ENCODE measurements at places on chromosomes 1 and 21. TPM values are rescaled to one million over a fixed set of nuclear protein-coding genes. Genes with fewer than 3 reads are reported as not detected.

- H3K27ac ChIP-seq, result peak overlapping the region; percentile 33
- DNase-seq, result no peak
- no peaks in the 10 kb centered on the region for H3K36me3 ChIP-seq
Measured at GRCh38 chr1:24340770-24341169, 21.6 kb downstream of the GRHL3 start.

DNA sequence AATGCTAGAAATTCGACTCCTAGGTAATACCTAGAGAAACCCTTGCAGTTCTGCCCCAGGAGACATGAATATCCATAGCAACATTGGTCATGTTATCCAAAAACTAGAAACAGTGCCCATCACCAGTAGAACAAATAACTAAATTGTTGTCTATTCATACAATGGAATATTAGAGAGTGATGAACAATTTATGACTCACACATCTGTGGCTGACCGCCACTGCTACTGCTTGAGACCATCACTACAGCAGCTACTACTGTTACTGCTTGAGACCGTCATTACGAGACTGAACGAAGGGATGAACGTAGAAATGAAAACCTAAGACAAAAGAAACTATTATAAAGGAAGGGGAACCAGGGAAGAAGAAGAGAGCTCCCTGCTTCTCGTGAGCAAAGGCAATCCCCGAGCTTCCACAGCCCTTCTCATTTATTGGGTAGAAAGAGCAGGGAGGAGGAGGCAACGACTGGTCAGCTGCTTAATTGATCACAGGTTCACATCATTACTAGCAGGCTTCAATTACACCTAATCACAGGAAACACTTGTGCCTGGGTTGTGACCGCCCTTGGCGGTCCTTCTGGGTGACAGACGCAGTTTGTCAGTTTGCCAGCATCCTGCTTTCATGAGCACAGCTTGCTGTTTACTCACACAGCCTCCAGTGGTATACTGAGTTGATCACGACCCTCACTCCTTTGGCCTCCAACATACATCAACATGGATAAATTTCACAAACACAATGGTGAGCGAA is 14.1 kb upstream of the PADI4 start:
- no peaks in the 10 kb centered on the region for H3K36me3 ChIP-seq
- H3K27me3 ChIP-seq, result no peaks in the 10 kb centered on the region

- peaks cover 81% of the 10 kb centered on the region for H3K4me1 ChIP-seq
- H3K36me3 ChIP-seq, result 0 out of 2 replicates have a peak, but pooled peaks cover 3% of the 10 kb centered on the region
- DNase-seq, result no peak
Measured at GRCh38 chr1:205517288-205517687, 12.8 kb downstream of the CDK18 start.

The DIO1 gene
- total RNA-seq, result not detected

- peaks cover 100% of the 10 kb centered on the region for H3K27me3 ChIP-seq
- peak overlapping the region; percentile 64 for H3K4me3 ChIP-seq
- H3K36me3 ChIP-seq, result no peaks in the 10 kb centered on the region
- no peak overlapping the region for H3K27ac ChIP-seq
Measured at GRCh38 chr21:36709868-36710728, 11.2 kb downstream of the SIM2 start.

DNA sequence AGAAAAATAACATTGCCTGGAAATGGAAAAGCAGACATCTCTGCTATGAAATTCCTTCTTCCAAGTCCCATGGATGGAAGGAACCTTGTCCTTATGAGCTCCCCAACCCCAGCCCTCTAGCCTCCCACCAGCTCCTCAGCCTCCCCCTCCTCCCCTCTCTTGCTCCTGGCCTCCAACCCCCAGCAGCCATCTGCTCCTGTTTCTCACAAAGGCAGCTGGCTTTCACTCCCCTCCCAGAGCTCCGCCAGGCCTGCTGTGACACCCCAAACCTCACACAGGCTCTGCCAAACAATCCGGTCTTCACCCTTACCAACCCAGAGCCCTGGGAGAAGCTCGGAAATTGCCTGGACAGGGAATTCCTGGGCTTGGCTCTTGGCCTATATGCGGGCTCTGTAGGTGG is 69.2 kb downstream of the KLHDC7A start:
- H3K27me3 ChIP-seq, result peaks cover 32% of the 10 kb centered on the region
- no peak overlapping the region for H3K27ac ChIP-seq
- peaks cover 19% of the 10 kb centered on the region for H3K4me1 ChIP-seq
- no peak for DNase-seq

GRCh38 chr1:175208773-175209492 is 16.4 kb upstream of the KIAA0040 start:
- H3K27ac ChIP-seq, result no peak overlapping the region
- no peak overlapping the region for H3K4me3 ChIP-seq
- no peak for DNase-seq
- H3K4me1 ChIP-seq, result no peaks in the 10 kb centered on the region
- H3K36me3 ChIP-seq, result no peaks in the 10 kb centered on the region

GRCh38 chr1:25573591-25573930 is 30.2 kb downstream of the LDLRAP1 start:
- no peak for DNase-seq
- no peaks in the 10 kb centered on the region for H3K36me3 ChIP-seq
- no peaks in the 10 kb centered on the region for H3K27me3 ChIP-seq
- H3K4me3 ChIP-seq, result no peak overlapping the region
- H3K4me1 ChIP-seq, result peaks cover 43% of the 10 kb centered on the region

DNA sequence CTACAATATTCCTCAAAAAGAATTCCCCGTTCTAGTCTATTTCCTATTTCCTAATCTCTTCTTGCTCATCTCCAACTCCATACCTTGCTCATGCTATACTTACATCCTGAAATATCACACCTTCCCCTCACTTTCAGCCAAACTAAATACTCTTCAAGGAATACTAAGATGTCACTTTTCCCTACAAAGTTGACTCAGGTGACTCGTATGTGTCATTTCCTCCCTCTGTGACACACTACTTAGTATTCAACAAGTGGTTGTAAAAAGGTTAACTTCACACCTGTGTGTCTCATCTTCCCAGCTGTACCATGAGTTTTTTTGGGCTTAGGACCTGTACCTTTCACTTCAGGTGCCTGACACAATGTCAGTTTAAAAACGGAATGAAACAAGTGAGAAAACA is 81.9 kb upstream of the LBR start:
- H3K27me3 ChIP-seq, result no peaks in the 10 kb centered on the region
- H3K27ac ChIP-seq, result peak overlapping the region; percentile 60
- H3K36me3 ChIP-seq, result peaks cover 39% of the 10 kb centered on the region
- no peak for DNase-seq

The ASTN1 gene
- 5.0 TPM for total RNA-seq

GRCh38 chr1:3924825-3925220 is 24.8 kb upstream of the C1orf174 start:
- H3K36me3 ChIP-seq, result peaks cover 69% of the 10 kb centered on the region
- H3K4me3 ChIP-seq, result no peak overlapping the region
- H3K27ac ChIP-seq, result no peak overlapping the region
- no peaks in the 10 kb centered on the region for H3K4me1 ChIP-seq
- no peak for DNase-seq

DNA sequence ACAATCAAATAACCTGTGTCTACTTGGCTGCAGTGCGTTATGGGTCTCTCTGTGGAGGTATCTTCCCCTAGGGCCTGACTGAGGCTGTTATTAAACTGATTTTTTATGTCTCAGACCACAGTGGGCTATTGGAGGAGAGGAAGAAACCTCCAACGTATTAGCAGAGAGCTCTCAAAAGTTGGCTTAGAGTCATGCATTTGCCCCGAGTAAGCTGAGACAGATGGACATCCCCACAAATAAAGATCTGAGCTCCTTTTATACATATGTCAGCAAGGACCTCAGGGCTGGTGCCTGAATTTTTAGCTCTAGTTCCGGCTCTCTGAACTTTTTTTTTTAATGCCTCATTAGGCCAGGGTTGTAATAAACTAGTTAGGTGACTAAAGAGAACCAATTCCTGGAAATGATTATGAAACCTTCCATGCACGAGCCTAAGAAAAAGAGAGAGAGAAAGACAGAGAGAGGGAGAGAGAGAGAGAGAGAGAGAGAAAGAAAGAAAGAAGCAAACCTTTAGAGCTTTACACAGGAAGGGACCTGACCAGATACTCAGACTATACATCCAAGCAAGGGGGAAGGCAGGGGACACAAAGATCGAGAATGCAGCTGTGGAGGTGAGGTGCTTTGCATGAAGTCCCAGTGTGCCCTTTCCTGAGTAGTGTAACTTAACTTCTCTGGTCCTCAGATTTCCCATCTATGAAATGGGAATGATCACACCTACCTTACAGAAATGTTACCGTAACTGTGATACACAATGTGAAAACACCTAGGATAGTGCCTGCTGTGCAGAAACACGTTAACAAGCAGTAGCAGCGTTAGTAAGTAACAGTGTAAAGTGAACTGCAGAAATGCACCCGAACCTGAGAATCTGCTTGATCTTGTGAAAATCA is 8.4 kb upstream of the PIGR start:
- no peaks in the 10 kb centered on the region for H3K36me3 ChIP-seq
- H3K27ac ChIP-seq, result no peak overlapping the region
- peaks cover 4% of the 10 kb centered on the region for H3K27me3 ChIP-seq
- H3K4me3 ChIP-seq, result no peak overlapping the region
- no peaks in the 10 kb centered on the region for H3K4me1 ChIP-seq

The COL24A1 gene
- total RNA-seq, result 1.0 TPM

The ATP13A2 gene
- total RNA-seq, result 93.1 TPM

GRCh38 chr1:64318428-64318827 is 115.0 kb downstream of the UBE2U start:
- H3K27ac ChIP-seq, result no peak overlapping the region
- no peak for DNase-seq
- H3K4me1 ChIP-seq, result peaks cover 22% of the 10 kb centered on the region
- H3K4me3 ChIP-seq, result no peak overlapping the region

The SHISAL2A gene
- 0.60 TPM for total RNA-seq

- H3K27ac ChIP-seq, result no peak overlapping the region
- H3K27me3 ChIP-seq, result no peaks in the 10 kb centered on the region
- no peak for DNase-seq
- no peaks in the 10 kb centered on the region for H3K36me3 ChIP-seq
- H3K4me3 ChIP-seq, result no peak overlapping the region
- no peaks in the 10 kb centered on the region for H3K4me1 ChIP-seq
Measured at GRCh38 chr1:43871181-43871910, 62.3 kb upstream of the ARTN start.

The ADGRL4 gene
- total RNA-seq, result 1.4 TPM

The SERTAD4 gene
- 2.7 TPM for total RNA-seq

- peaks cover 5% of the 10 kb centered on the region for H3K36me3 ChIP-seq
- H3K27me3 ChIP-seq, result no peaks in the 10 kb centered on the region
- no peak overlapping the region for H3K4me3 ChIP-seq
- H3K27ac ChIP-seq, result no peak overlapping the region
Measured at GRCh38 chr1:164953815-164954214, 394.8 kb downstream of the PBX1 start.

The MMEL1 gene
- total RNA-seq, result not detected

DNA sequence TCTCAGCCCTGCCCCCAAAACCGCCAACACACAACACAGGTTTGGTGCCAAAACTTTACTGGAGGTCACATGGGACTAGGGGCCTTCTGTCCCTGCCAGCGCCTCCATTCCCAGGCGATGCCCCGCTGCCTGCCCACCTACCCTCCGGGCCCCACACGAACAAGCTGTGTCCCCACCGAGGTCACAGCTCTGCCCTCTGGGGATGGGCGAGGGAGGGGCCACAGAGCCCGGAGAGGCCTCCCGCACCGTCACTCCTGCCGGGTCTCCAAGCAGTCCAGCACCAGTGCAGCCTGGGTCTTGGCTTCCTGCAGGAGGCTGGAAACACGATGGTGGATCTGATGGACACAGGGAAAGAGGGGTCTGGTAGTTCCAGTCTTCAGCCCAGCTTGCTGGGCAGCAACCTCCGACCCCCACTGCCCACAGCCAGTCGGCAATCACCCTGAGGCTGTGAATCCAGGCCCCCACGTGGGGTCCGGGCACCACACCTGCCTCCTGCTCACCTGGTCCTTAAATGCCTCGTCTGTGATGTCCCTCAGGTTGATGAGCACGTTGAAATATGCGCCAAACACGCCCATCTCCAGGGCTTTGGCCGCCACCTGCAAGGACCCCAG is 18.5 kb downstream of the FTCD start:
- no peak for DNase-seq
- H3K27ac ChIP-seq, result no peak overlapping the region
- H3K36me3 ChIP-seq, result peaks cover 2% of the 10 kb centered on the region
- H3K4me1 ChIP-seq, result peaks cover 5% of the 10 kb centered on the region
- no peaks in the 10 kb centered on the region for H3K27me3 ChIP-seq

- no peak overlapping the region for H3K27ac ChIP-seq
- no peak overlapping the region for H3K4me3 ChIP-seq
- H3K27me3 ChIP-seq, result no peaks in the 10 kb centered on the region
- no peak for DNase-seq
- peaks cover 11% of the 10 kb centered on the region for H3K36me3 ChIP-seq
Measured at GRCh38 chr1:63828322-63829044, 54.7 kb downstream of the ROR1 start.
